Stimulated activated CD4-positive, alpha-beta T cell treated with anti-CD3 and anti-CD28 coated beads, Interleukin-4, amount 100 ng/mL, for 48 hours (primary cell): ENCODE measurements at places on chromosomes 3 and 15.
A peak's percentile ranks its signal among the peaks of the same experiment; 100 is the strongest.

DNA sequence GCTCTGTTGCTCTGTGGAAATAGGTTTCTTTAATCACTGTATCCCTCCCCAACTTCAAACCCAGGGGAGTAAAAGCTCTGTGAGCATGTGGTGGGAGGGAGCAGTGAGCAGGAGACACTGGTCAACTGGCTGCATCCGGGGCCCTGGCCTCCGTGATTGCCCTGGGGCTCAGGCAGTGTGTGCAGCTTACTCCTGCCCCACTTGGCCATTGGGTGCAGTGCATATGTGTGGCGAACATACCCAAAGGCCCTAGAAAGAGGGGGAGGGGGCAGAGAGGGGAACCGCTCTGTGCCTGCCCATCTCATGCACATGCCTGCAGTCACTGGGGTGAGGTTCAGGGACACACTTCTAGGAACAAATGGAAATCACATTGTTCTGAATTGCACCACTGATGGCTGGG is 378.7 kb downstream of the ZBBX start:
- DNase-seq, result no peak

DNA sequence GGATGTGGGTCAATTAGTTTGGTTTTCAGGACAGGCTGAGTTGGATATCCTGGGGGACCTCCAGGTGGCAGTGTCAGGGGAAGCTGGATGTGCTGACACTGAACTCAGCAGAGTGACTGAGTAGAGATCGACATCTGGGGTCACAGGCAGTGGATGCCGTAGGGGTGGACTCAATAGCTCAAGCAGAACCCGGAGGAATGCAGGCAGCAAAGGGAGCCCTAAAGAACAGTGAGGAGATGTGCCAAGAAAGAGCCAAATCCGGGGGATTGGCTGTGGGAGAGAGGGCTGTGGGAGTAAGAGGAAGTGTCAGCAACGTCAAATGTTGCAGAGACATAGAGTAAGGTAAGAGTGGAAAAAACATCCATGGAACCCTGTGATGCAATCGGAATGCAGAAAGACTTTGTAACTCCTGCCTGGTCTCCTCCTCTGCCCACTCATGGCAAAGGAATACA is 11.6 kb downstream of the CCR5AS start:
- DNase-seq, result no peak

DNA sequence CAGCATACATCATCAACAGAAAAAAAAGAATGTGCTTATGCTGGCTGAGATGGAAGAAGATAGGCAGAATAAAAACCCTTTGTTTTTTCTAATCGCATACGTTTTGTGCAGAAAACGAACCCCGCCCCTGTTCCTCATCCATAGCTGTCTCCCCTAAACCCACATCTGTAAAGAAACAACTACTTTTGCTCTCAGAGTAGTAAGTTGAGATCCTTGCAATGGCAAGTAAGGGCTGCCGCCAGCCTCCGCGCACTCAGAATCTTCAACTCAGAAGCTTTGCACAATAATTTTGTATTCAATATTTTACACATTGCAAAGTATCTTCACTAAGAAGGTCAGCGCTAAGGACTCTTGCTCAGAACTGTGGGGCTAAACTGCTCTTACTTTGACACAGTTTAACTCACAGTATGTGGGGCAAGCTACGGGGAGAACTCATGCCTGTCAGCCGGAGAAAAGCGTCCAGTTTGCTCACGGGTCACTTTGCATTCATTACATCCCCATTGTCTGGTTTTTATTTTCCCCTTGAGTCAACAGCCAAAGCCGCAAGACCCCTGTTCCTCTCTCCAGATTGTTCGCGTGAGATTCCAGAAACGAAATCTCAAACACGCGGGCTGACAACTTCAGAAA is 1.0 kb downstream of the LYSMD4 start:
- no peak for DNase-seq

GRCh38 chr3:141960731-141961130 is 84.3 kb downstream of the ATP1B3 start:
- no peak for DNase-seq

DNA sequence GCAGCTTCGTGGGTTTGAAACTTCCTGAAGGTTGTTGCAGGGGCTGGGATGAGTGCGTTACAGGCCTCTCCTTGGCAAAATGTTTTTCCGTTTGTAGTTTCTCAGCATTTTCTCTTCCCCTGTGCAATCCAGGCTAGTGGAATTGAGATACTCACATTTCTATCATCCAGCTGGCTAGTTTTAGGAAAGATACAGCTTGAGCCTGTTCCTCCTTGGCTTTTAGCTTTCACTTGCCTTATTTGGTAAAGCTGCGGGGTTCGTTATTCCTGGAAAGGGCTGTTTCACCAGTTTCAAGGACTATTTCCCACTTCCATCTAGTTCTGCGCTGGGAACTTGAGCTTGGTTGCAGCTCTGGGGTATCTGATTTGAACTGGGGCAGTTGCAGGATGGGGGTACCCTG is 90.3 kb downstream of the ITPR1 start:
- DNase-seq, result no peak

DNA sequence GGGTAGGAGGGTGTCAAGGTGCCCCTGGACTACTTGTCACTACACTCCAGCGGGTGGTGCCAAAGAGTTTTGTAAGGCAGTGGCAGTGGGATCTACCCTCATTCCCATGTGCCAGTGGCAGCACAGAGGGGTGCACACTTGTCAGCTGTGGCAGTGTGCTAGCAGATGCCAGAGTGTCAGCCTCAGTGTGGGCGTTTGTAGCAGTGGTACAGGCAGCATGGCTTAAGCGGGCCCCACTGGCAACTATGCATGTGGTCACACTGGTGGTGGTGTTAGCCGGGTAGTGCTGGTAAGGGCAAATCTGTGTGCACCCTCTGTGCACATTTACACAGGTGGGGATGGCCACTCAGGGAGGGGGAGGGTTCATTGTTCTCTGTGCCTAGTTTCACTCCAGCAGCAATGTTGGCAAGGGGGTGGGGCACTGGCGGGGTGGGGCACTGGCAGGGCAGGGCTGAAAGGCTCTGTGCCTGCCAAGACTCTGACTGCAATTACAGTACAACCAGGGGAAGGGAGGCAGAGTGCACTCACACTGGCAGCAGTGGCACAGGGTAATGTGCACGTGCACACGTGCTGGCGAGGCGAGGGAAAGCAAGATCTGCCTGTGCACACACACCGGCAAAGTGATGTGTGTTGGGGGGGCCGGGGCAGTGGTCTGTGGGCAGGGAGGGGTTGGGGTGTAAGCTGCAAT is 31.8 kb downstream of the MYO9A start:
- DNase-seq, result no peak

DNA sequence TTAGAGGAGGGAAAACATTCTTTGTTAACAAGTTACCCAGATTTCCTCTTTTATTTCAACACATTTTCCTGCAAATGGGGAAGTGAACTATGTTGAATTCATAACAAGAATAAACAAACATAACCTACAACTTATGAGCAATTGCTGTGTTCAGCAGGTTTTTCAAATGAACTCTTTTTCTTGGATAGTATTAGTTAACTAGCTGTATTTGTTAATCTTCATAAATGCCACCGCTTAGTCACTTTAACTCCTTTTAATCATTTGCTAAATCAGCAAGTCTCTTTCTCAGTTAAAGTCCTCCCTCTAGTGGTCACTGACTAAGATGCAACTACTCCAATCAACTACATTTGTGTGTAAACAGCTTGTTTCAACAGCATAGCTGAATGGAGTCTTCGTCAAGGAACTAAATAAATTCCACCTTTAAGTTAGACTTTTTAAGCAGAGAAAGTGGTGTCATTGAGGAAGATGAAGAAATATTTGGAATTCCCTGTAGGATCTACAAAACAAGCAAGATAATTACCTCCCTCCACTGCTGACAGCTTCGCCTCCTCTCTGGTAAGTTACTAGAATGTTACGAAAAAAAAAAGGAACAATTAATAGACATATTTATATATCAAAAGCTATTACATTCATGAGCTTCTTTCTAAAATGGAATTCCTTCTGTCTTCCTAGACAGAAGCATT is 1122.0 kb downstream of the ROBO1 start:
- no peak for DNase-seq

GRCh38 chr15:23372284-23372683 is 17.7 kb downstream of the GOLGA8S start:
- DNase-seq, result no peak

- DNase-seq, result peak; percentile 19
Observed at GRCh38 chr15:62165104-62165792, at the start of gene C2CD4B. TSS of gene C2CD4B (minus strand) at chr15:62165285. CDS start at chr15:62164984, 301 bp downstream.

DNA sequence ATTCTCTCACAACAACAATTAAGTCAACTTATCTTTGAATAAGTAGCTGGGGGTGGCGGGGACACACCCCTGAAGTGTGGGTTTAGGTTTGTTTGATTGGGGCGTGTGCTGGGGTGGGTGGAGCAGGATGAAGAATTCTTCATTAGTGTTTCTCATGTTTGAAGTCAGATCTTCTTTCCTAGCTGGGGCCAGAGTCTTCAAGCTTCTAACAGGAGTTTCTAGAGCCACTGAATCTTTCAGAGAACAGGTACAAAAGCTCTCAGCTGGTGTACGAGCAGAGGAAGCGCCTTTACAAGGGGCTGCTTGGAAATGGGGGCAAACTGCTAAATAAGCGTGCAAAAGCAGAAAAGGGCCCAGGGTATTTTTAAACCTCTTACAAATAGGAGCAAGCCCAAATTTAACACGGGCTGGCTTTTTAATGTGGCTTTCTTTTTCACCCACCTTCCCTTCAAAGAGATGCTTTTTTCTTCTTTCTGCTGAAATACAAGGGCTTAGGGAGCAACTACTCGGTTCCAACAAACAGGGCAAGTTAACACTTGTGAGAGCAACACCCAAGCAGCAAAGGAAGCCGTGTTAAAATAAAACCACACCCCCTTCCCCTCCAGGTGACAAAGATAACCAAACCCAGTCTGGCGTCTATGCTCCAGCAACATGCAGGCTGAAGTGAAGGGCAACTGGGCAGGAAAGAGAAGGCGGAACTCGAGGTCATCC is 86.9 kb upstream of the RASGRP1 start:
- no peak for DNase-seq

DNA sequence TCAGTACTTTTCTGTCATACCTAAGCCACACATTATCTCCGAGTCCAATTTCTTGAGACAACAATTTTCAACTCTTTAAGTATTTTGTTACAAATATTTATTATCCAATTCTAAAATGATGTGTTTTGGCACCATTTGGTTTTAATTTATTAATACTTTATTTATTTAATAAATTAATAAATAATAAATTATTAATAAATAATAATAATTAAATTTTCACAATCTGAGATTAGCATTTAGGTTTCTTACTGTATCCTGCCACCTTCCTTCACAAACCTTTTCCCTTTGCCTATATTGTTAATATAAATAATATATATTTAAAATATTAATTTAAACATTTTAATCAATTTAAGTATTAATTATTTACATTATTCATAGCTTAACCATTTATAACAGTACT is 23.9 kb downstream of the TMEM207 start:
- DNase-seq, result no peak

DNA sequence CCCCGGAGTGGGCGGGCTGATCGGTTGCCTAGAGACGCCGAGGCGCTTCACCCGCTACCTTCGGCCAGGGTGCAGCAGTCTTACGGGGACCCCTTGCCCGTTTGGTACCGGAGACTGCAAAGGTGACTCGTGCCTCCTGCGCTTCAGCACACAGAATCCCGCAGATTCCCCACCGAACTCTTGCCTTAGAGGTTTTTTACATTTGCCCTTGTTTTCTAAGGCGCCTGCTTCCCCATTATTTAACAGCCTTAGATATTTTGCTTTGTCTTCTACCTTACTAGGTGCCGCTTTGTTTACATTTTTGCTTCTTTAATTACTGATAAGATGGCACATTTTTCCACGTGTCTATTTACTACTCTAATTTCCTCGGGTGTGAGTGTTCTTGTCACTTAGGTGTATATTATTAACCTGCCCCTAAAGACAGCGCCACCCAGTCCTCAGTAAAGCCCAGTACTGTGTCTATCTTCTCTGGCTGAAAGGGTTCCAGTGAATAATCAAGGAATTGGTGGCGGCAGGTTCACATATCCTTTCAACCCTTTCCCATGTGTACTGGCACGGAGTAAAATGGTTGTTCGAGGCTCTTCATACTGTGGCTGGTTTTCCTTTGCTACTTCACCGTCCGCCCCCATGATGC is 573 bp upstream of the CEP152 start:
- no peak for DNase-seq

DNA sequence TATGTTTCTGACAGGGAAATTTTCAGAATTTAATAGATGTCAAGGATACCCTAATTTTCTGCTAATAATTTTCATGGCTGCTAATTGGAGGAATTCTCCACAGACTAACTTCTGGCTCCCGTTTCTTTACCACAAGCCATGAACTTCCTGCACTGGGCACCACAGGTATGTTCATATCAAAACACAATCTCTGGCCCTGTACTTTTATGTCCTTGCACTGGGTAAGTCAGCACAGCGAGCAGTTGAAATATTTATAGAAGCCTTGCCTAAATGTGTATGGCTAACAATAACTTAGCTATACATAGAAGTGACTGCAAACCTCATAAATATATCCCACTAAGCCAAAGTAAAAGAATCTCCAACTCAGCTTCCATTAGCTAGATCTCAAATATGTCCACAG is 246.9 kb downstream of the ZIC1 start:
- no peak for DNase-seq

DNA sequence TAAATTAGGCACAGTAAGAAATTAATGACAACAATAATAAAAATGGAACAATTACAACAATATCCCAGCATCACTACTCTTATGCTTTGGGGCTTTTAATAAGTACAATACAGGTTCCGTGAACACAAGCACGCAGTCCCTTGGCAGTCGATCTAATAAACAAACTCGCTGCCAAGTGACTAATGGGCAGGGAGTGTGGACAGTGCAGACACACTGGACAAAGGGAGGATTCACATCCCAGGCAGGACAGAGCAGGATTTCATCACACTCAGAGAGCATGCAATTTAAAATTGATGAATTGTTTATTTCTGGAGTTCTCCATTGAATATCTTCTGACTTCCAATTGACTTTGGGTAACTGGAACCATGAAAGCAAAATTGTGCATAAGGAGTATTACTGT is 524.1 kb upstream of the CFAP20DC start:
- DNase-seq, result no peak

DNA sequence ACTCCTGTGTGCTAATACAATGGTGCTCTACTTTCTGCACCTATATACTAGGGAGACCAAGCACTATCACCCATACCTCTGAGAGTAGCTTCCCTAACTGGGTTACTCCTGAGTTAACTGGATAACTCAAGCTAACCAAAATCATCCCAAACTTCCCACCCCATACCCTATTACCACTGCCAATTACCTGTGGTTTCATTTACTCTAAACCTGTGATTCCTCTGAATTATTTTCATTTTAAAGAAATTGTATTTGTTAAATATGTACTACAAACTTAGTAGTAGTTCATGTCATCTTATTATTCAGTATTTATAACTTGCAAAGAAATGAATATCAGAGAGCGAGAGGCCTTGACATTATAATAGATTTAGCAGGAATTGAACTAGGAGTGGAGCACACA is 340.5 kb downstream of the TBC1D5 start:
- no peak for DNase-seq

DNA sequence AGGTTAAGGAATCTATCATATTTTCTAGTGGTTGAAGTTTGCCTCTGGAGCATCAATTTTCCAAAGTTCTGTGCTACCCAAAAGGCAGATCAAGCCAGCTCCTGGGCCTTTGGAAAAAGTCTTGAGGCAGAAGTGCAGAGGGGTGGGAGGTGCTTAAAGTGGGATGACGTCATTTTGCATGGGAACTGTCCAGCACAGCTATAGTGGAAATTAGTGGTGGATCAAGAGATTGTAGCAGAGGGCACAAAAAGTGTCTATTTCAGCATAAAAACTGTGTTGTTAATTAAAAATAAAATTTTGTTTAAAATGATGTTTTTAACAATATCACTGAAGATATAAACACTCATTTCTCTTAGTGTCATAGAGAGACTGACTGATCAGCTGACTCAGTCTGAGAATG is 221.9 kb downstream of the LRRN1 start:
- DNase-seq, result no peak

GRCh38 chr15:67762610-67763368 is 62.5 kb upstream of the SKOR1 start:
- DNase-seq, result peak; percentile 55

GRCh38 chr15:71215126-71215894 is 100.0 kb downstream of the THSD4 start:
- DNase-seq, result no peak
